ENCODE measurements at places on chromosomes 5 and 9. TPM values are rescaled to one million over a fixed set of nuclear protein-coding genes. Genes with fewer than 3 reads are reported as not detected.

ANXA2R gene
- polyA plus RNA-seq, result 2.9 TPM

RPP25L gene
- 33.7 TPM for polyA plus RNA-seq

SIT1 gene
- 0.60 TPM for polyA plus RNA-seq

SPINK6 gene
- not detected for polyA plus RNA-seq

MARCHF11 gene
- 0.06 TPM for polyA plus RNA-seq

FAM221B gene
- polyA plus RNA-seq, result not detected

DND1 gene
- 0.96 TPM for polyA plus RNA-seq

CDK5RAP2 gene
- 27.5 TPM for polyA plus RNA-seq
